Activated T-helper 9 cell treated with anti-CD3 and anti-CD28 coated beads, Interleukin-2, amount 50 U/mL, for 16 hours (primary cell): ENCODE measurements at places on chromosomes 7 and 10.

DNA sequence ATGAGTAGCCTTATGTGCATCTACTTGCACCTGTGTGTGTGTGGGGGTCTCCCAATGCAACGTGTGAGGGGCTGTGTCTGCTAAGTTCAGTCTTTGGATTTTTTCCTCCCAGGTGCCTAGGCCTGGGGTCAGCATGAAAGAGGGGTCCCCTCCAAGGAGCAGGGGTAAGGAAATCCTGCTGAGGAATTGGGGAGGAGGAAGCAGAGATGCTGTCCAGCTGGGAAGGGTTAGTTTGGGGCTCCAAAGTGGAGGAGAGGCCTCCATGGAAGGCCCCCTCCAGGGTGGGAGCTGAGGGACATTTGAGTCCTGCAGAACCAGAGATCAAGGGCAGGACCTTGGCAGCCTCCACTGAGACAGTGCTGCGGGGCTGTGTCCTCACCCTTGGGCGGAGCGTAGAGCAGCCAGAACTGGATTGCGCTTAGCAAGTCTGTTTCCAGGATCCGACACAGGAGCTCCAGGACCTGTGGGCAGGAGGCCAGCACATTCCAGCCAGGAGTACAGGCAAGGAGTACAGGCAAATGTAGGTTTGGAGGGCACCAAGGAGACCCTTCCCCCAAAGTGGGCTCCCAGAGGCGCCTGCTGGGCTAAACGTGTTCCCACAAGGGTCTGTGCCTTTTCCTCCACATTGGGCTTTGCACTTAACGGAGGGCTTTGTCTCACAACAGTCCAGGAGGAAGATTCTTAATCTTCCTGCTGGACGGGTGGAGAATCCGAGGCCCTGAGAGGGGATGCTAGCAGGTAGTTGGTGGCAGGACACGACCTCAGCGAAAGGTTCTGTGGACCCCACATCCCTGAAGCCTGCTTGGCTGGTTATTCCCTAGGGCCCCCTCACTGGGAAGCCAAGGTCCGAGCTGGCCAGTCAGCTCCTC, 10.1 kb downstream of the TBATA start:
- DNase-seq = no peak

- DNase-seq = no peak
Observed at GRCh38 chr7:91194841-91195240, 69.4 kb upstream of the FZD1 start.

DNA sequence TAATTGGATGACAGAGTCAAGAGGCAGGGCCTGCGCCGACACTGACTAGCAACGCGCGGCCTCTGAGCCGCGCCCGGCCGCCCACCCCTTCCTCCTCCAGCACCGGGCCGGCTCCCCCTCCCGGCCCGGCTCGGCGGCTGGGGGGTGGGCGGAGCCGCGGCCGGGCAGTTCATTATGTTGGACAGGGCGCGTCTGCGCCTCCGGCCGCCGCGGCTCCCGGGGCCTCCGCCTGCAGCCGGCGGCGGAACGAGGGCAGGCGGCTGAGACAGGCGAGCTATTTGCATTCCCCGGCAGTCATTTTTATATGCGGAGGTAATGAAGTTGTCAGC, 106.7 kb downstream of the SNX10 start:
- DNase-seq = no peak

DNA sequence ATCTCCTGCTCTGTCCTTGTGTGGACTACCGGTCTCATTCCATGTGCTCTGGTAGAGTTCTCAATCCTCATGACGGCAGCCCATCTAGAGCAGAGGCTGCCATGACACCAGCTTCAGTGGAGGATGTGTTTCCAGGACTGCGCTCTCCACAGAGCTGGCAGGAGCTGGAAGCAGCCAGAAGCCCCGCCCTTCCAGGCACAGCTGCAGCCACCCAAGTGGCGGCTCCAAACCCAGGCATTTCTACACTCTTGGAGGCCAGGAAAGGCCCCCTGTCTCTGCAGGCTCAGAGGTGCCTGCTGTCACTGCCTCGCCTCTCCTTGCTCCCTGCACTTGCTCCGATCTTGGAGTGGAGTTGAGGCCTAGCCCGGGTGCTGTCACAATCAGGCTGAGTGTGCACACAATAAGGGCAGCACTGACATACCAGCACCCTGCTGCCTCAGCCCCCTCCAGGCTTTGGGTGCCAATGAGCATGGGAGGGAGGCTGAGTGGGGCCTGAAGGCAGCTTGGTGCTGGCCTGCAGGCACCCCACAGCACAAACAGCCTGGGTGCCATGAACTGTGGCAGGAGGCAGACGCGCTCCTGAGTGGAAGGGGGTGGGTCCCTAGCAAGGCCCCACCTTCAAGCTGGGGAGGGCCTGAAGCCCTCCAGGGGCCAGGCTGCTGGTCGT, 122.1 kb downstream of the LRRN3 start:
- DNase-seq = no peak

GRCh38 chr10:121155742-121156474, 304.7 kb downstream of the WDR11 start:
- DNase-seq = no peak

GRCh38 chr7:132152131-132152889, 424.0 kb downstream of the PLXNA4 start:
- no peak for DNase-seq

- DNase-seq = no peak
Observed at GRCh38 chr7:72015136-72015535, 397.0 kb downstream of the CALN1 start.

- no peak for DNase-seq
Observed at GRCh38 chr10:119299531-119299930, 92.2 kb downstream of the GRK5 start.

DNA sequence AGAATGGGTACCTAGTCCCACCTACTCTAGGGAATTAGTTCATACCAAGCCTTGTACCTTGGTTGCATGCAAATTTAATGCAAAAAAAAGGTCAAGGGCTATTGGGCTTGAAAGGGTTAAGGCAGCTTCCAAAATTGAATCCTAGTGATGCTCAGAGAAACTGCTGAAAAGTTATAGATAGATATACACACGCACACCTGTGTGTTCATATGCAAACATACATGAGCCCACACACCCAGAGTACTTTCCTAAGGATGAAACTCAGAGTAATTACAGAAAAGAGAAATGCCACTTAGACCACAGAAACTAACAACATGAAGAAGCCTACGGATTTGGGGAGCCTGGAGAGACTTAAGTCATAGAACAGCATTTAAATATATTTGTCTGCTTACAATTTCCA, 1.5 kb downstream of the SLC25A13 start:
- DNase-seq = no peak

DNA sequence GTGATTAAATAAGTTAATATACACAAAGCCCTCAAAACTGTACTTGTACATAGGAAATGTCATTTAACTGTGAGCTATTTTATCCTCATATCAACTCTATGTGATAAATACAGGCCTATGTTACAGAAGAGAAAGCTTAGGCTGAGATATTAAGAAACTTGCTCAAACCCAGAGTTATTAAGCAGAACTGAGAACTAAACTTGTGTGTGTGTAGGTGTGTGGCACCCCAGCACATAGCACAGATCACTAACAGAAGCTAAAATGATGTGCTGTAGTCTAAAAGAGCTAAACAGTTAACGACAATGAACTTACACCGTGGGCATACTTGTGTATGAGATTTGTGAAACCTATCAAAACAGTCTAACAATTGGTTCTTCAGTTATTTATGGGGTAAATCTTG, 34.5 kb downstream of the MTPN start:
- no peak for DNase-seq

DNA sequence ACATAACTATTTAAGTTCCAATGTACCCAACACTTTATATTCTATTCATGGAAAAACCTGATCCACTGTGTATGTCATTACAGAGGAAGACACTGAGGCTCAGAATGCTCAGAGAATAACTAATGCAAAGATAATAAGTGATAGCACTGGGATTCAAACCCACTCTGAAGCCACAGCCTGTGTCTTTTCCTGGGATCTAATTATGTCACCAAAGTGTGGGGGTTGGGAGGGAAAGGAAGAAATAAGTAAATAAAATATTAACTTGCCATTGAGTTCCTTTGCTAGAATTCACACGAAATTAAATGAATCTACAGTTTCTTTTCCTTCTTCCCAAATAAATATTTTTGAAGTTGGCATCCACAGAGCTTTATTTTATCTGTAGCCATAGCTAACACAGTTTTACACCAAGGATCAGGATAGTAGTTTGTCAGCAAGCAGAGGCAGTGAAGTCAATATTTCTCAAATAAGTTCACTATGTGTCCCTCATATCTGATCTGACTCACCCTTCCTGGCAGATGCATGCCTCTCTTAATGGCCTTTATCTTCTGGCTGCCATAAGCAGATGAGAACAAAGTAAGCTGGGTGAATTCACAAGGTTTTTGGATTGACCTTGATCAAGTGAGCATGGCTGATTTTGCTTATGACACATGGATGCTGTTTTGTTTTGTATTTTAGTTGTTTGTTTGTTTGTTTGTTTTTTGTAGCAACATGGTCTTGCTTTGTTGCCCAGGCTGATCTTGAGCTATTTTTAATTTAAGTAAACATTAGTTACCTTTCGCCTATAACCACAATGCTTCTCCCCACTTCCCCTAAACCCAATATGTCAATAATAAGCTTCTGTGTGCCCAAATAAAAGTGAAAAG, 6.3 kb downstream of the RAPGEF5 start:
- DNase-seq = no peak

- DNase-seq = no peak
Observed at GRCh38 chr10:48477141-48477540, 127.7 kb downstream of the ARHGAP22 start.

DNA sequence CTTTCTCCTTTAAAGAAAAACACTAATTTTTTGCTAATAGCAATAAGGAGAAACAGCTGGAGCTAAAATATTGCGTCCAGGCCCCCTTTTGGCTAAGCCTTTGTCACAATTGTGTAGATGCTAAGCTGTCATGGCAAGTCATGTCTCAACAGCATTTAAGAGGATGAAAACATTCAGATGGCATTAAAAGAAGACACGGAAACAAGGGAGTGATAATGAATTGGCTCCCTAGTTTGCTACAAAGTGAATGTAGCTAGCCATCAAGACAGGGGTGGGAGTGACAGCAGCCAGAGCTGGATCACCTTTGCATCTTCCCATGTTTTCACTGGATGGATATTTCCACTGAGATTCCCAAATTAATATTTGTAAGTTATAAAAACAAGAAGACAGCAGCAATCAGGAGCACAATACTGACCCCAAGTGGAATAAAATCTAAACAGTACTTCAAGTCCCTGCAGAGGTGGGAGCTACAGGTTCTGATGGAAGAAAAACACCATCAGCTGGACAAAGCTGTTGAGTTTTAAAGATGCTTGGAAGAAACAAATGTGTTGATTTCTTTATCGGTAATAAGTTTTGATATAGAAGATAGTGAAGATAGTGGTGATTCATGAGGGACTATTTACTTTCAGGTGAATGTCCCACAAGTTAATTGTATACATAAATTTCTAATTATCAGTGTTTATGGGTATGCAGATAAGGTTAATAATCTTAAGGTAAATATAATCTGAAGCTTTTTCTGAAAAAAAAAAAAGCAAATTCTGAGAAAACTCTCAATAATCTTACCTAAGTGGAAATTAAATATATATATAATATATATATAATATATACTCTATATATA, 129.4 kb downstream of the SLC16A9 start:
- no peak for DNase-seq

GRCh38 chr10:125136087-125136486, 24.3 kb downstream of the CTBP2 start:
- no peak for DNase-seq

- DNase-seq = no peak
Observed at GRCh38 chr7:6407434-6407833, 40.3 kb downstream of the DAGLB start.

- no peak for DNase-seq
Observed at GRCh38 chr7:66522518-66522917, 106.2 kb upstream of the KCTD7 start.

DNA sequence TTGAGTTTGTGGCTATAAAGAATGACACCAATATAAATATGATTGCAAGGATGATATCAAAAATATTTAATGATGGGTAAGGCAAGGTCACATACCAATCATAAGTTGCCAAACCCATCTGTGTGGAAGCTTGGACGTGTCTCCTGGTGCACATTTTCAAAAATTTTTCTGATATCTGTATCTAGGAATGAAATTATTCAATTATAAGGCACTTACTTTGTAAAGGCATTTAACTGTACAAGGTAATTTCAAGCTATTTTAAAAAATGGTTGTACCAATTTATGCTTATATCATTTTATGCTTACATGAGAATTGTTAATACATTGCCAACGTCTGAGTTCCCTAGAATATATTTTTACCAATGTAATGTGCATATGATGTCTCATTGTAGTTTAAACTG, 306.4 kb upstream of the CACNA2D1 start:
- no peak for DNase-seq

DNA sequence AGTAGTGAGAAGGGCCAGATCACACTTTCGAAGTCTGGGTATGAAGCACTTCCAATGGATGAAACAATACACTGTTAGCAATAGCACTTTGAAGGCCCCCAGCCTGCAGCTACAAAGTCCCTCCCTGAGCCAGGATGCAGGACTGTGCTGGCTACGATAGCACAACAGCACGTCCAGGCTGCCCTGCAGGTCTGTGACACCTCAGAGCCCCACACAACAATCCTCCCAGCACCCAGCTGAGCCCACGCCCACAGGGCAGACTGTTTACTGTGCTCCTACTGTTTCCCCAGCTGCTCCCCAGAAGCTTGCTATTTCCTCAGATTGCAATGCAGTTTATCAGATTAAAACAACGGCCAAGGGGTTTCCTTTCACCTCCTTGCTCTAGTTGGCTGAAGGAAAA, 71.4 kb downstream of the HTR5A start:
- no peak for DNase-seq

GRCh38 chr10:91761721-91762120, 36.5 kb upstream of the TNKS2 start:
- DNase-seq = no peak

DNA sequence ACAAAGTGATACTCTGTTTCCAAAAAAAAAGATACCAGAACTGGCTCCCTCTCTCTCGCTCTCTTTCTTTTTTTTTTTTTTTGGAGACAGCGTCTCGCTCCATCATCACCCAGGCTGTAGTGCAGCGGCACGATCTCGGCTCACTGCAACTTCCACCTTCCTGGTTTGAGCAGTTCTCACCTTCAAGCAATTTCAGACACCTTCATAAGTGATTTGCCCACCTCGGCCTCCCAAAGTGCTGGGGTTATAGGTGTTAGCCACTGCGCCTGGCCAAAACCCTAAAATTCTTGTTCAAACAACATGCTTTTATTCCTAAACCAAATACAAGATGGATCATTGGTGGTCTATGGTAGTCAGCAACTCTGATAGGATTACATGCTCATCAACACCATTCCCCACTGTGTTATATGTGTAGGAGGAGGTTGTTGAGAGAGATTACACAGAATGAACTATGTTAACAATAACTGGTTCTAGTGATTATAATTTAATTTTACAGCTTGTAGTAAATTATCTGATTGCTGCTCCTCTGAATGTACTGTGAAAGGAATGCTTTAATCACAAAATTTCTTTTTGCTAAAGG, 15.5 kb downstream of the ACBD5 start:
- DNase-seq = no peak
